Activated naive CD8-positive, alpha-beta T cell treated with anti-CD3 and anti-CD28 coated beads for 36 hours (primary cell): ENCODE measurements at places on chromosomes 16 and 17. TPM values are rescaled to one million over a fixed set of nuclear protein-coding genes. Genes with fewer than 3 reads are reported as not detected.

Gene EVPLL
- total RNA-seq, result 0.39 TPM

Gene RND2
- not detected for total RNA-seq

- no peak for DNase-seq
These were observed 272.8 kb upstream of the KCNJ16 start for GRCh38 chr17:69802045-69802740.

DNA sequence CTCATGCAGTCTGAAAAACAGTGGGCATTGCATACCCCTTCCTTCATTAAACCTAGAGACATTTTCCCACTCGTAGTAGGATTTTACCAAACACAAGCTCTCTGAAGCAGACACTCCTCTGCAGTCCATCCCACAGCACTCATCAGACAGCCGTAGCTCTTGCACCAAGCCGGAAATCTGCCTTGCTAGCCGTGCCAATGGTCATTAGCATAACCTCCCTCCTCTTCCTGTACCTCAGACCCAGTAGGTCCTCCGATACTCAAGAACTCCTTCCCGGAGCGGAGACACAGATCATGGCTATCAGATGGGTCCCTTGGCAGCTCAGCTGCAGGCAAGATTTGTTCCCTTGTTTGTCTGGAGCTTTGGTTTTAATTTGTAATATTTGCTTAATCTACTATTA lies 483.1 kb upstream of the PSMD7 start:
- no peak for DNase-seq

DNA sequence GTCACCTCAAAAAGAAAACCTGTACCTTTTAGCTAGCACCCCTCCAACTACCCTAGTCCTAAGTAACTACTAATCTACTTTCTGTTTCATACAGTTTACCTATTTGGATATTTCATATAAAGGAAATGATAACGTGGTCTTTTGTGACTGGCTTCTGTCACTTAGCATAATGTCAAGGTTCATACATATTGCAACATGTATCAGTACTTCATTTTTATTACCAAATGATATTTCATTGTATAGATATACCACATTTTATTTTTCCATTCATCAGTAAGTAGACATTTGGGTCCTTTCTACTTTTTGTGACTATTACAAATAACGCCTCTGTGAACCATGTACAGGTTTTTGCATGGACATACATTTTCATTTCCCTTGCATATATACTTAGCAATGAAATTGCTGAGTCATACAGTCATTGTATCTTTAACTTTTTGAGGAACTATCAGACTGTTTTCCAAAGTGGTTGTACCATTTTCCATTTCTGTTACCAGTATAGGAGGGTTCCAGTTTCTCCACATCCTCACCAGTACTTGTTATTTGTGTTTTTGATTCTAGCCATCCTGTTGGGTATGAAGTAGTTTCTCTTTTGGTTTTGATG lies 23.7 kb downstream of the MOSMO start:
- DNase-seq, result no peak

DNA sequence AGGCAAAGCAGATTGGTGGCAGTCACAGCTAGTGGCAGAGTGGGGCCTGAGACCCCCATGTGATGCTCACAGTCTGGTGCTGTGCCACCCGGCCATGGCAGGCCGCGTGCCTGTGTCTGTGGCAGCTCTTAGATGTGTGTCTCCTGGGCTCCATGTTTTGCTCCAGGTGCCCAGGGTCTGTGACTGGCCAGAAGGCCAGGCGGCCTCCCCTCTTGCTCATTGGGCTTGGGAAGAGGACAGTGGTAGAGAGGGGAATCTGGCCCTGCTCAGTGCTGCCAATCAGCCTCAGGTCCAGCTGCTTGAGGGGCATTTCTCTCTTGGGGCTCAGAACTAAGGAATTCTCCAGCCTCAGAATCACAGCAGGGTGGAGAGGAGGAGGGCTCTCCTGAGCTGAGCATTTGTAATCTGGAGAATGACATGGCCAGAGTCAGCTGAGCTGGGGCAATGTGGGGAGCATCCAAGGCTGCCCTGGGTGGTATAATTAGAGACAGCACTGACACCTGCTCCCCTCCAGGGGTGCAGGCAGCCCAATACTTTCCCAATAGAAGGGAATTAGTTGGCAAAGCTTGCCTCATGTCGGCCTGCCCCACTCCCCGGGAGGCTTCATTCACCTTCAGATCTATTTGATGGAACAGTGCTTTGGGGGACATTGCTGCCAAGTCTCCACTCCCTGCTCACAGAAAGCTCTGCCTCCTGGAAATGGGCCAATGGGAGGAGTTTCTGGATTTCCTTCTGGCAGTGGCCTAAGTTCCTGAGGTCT lies 2.7 kb upstream of the LASP1NB start:
- no peak for DNase-seq

Gene GRAPL
- total RNA-seq, result 3.5 TPM

Gene ATF7IP2
- 20.3 TPM for total RNA-seq

DNA sequence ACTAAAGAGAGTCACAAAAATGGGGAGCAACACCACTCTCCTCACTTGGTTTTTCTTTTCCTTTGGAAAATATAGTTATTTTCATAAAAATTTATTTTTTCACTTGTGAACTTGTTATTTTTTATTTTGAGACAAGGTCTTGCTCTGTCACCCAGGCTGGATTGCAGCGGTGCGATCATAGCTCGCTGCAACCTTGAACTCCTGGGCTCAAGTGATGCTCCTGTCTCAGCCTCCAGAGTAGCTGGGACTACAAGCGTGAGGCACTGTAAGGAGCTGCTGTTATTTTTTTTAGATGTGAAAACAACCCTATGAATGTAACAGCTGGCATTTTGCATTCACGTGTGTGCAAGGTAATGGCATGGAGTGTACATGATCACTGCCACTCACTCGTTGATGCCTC lies 24.9 kb downstream of the LRRC75A start:
- no peak for DNase-seq

GRCh38 chr17:17510456-17511292 lies 14.5 kb upstream of the RASD1 start:
- no peak for DNase-seq

- DNase-seq, result no peak
These were observed 167.3 kb upstream of the CDH5 start for GRCh38 chr16:66199189-66199588.

DNA sequence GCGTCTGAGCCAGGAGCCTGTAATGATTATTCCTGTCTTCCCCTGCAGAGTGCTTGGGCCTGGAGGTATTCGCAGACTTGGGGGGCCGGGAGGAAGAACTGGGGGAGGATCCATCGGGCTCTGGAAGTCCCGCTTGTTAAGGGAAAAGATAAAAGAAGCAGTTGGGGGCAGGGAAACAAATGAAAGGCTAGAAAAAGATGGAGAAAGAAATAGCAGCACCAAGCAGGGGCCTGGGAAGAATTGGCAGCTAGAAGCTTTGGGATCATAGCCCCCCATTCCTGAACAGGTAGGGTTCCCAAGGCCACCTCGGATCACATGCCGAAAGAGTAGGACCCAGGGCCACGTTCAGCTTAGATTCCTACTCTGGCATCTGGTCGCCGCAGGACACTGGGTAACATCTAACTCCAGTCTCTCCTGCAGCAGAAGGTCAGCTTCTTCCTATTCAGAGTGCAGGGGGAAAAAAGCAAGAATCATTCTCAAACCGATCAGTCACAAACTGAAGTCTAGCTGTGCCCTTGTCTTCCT lies 23.6 kb downstream of the ADAM11 start:
- no peak for DNase-seq

Gene MYH13
- total RNA-seq, result not detected

GRCh38 chr17:48569674-48570324 lies 8.4 kb downstream of the HOXB4 start:
- no peak for DNase-seq

Gene FBXO39
- total RNA-seq, result not detected

Gene PRSS36
- total RNA-seq, result not detected
